ENCODE measurements at places on chromosomes 6 and 20.

GRCh38 chr6:33411632-33412005 is 805 bp downstream of the PHF1 start:
- no peak for DNase-seq

- DNase-seq: no peak
Observed at GRCh38 chr20:50043573-50044352, 61.0 kb downstream of the SNAI1 start.

DNA sequence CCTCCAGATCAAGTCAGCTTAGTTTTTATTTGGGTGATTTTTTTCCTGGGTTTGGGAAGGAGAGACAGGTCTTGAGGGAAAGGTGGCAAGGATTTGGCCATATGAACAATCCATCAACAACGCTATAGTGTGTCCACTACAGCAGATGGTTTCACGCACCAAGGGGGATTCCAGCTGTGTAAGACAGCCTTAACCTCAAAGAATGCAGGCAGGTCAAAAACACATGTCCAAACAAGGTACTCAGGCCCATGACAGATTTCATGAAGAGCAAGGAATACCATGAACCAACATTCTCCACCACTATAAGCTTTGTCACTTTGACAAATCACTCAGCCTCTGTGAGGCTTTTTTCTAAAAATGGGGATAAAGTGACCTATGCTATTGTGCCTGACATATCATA is 2.0 kb downstream of the AIF1 start:
- no peak for DNase-seq

- no peak for DNase-seq
Observed at GRCh38 chr6:148271711-148272439, 70.8 kb upstream of the SASH1 start.

DNA sequence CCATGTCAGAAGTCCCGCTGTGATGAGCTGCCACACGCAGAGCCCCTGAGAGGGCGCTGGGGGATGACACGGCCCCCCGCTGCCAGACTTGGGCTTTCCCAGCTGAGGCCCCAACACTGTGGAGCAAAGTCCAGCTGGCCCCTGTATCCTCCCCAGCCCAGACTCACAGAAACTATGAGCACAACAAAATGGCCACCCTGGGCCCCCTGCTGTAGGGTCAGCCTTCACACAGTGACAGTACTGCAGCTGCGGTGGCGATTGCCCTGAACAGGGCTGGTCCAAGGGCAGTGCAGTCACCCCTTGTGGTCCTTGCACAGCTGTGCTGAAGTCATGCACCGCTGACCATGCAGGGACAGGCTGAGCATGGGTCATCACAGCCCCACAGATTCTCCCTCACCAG is 78.2 kb upstream of the CST7 start:
- no peak for DNase-seq

- no peak for DNase-seq
Observed at GRCh38 chr6:42877695-42878094, 1.7 kb upstream of the RPL7L1 start.

- DNase-seq: peak; percentile 49
Observed at GRCh38 chr6:157273756-157274470, 49.4 kb downstream of the TMEM242 start.

- no peak for DNase-seq
Observed at GRCh38 chr6:17856306-17856705, 131.1 kb downstream of the KIF13A start.

DNA sequence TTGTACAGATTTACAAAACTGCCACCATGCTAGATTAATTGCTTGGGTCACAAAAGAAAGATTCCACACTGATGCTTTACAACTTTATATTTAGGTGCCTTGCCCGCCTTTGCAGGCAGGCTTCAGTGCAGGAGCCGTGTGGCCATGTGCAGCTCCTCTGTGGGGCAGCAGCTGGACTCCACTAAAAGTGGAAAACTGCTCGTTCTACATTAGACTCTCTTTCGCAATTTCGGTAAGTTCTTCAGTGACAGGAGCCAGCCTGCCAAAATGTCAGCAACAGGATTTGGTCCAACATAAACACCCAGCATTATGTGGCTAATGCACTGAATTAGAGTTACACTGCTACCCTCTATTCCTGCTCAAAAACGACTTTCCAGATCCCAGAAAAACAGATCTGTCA is 174.4 kb upstream of the KCNK16 start:
- no peak for DNase-seq

DNA sequence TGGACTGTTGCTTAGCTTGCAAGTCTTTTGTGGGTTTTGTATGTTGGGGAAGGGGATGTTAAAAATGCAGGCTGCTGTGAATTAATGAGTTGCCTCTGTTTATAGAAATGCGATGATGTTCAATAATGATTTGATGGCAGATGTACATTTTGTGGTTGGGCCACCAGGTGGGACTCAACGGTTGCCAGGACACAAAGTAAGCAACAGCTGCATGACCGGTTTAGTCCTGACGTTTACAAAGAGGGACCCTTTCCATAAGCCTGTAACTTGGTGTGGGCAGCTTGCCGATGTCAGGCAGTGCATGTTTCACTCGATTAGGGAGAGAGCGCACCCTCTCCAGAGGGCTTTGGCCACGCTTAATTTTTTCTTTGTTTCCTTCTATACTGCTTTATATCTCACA is 1.3 kb downstream of the BTBD3 start:
- no peak for DNase-seq

DNA sequence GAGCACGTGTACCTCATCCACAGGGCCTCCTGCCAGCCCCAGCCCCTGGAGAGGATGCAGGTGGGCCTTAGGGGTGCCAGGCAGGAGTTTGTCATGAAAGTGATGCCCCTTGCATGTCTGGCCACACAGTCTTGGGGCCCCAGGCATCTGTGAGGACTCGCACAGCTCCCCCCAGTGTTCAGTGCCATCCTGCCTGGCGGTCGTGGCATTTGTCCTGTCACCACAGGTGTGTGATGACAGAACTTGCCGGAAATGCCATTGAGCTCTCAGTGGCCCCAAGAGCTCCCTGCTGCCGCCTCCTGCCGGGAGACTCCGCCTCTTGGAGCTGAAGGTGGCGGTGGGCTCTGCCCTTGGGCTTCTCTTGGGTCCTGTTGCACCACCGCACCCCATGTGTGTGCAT is 30.6 kb upstream of the ADRM1 start:
- no peak for DNase-seq

GRCh38 chr20:41178904-41179432 is 41.6 kb downstream of the PLCG1 start:
- no peak for DNase-seq

- DNase-seq: peak; percentile 7
Observed at GRCh38 chr20:25247000-25247517, 826 bp upstream of the PYGB start.

- DNase-seq: no peak
Observed at GRCh38 chr6:23533944-23534343, 592.1 kb upstream of the NRSN1 start.

GRCh38 chr20:14830466-14830865 is 493.1 kb upstream of the FLRT3 start:
- no peak for DNase-seq

DNA sequence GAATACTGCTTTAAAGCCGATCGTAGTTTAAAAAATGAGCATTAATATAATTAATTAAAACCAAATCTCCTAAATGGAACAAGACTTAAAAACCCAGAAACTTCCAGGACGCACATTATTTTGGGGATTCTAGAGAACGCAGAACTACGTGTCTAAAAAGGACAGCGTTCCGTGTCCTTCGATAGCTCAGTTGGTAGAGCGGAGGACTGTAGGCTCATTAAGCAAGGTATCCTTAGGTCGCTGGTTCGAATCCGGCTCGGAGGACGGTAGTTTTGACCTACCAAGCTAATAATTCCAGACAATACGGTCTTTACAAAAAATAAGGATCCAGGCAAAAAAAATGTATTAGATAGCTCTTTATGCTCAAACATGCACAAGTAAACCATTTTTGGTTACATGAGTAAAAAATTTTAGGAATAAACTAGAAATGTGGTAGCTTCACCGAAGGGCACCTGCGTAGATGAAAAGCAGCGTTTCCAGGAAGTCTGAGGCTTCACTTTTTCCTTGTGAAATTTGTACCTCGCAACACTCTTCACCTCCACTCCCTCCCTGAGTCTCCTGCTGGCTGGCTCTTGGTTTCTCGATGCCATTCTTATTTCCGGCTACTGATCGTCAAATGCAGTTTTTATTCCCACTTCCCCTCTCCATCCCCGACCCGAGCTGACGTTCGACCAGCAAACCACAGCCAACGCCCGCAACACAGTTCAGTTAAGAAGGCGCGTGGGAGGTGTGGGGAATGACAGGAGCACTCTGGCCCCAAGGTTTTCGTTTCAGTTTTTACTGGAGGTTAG is 19.6 kb upstream of the ABT1 start:
- peak; percentile 64 for DNase-seq
